ENCODE measurements at places on chromosomes 12 and 14.

- DNase-seq: no peak
These were observed 27.1 kb upstream of the PCED1B start for GRCh38 chr12:47052274-47052673.

GRCh38 chr14:97218691-97219430 lies 421.7 kb downstream of the VRK1 start:
- peak; percentile 46 for DNase-seq

GRCh38 chr14:45083617-45083975 lies 320 bp upstream of the PRPF39 start:
- DNase-seq: no peak

DNA sequence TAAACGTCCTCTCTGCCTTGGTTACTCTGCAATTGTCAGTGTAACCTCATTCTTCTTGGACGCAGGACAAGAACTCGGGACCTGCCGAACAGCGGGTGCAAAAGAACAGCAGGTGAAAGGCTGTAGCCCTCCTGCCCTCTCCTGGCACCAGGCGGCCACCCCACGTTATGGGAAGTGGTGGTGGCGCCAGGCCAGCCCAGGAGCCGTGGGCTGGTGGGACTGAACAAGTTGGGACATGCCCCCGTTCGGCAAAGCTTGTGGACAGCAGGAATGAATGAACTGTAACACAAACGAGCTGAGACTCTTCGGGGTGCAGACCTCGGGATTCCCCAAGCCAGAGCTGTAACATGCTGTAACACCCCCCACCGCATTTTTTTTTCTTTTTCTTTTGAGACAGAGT lies 6.6 kb upstream of the M6PR start:
- no peak for DNase-seq

GRCh38 chr14:51504669-51505068 lies 147.0 kb upstream of the FRMD6 start:
- no peak for DNase-seq

GRCh38 chr12:78963439-78964227 lies 99.1 kb downstream of the SYT1 start:
- no peak for DNase-seq

- DNase-seq: no peak
These were observed 27.7 kb downstream of the C12orf56 start for GRCh38 chr12:64362721-64363305.

DNA sequence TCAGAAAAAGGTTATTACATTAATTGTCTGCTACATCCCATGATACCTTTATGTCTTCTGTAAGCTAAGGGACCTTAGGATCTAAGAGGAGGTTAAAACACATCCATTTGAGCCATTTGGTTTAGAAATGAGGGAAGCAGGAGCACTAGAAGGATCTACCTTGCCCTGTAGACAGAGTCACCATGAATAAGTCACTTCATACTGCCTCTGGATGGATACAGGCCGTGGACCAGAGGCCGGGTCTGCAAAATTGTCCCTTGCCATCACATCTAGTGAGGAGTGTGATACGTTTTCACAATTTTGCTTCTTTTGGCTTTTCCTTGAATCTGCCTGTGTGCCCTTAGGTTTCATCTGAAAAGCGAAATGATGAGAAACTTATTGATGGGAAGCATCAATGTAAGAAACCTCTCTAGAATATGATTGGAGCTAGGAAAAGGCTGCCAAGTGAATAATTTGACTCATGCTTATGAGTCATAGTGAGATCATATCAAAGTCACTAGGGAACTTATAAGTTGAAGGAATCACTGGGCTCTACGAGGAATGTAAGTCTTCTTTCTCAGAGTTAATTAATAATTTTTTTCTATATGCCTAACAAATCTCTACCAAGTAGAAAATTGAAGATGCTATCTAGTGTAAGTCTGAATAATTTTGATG lies 10.8 kb downstream of the GLRX5 start:
- DNase-seq: no peak

GRCh38 chr12:107486140-107486892 lies 199.3 kb upstream of the PWP1 start:
- DNase-seq: no peak

DNA sequence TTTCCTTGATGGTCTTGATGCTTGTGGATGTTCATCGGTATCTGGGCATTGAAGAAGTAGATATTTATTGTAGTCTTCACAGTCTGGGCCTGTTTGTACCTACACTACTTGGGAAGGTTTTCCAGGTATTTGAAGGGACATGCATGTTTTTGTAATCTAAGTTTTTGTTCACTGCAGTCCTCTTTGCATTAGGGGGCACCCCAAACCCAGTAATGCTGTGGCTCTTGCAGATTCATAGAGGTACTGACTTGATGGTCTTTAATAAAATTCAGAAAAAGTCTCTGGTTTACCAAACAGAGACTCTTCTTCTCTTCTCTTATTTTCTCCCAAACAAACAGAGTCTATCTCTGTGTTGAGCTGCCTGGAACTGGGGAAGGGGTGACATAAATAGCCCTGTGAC lies 150.9 kb upstream of the SLC16A7 start:
- DNase-seq: peak; percentile 25

DNA sequence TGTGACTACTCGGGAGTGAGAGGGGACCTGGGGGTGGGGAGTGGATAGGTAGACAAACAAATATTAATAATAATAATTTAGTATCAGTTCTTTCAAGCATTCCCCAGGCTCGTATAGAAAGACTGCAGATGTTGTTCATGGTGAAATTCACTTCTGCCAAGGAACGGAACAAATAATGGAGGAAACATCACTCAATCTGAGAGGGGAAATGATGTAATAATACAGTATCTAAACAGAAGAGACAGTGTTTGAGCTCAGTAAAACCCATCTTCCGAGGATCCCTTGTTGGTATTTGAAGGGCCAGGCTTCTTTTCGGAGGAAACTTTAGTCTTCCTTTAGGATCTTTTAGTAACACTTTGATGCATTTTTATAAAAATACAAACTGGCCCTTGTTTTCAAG lies 114.2 kb downstream of the KCNK10 start:
- no peak for DNase-seq

- DNase-seq: no peak
These were observed 11.1 kb upstream of the TMTC1 start for GRCh38 chr12:29794862-29795261.

- DNase-seq: no peak
These were observed 88.6 kb downstream of the NINJ2 start for GRCh38 chr12:574475-575128.

DNA sequence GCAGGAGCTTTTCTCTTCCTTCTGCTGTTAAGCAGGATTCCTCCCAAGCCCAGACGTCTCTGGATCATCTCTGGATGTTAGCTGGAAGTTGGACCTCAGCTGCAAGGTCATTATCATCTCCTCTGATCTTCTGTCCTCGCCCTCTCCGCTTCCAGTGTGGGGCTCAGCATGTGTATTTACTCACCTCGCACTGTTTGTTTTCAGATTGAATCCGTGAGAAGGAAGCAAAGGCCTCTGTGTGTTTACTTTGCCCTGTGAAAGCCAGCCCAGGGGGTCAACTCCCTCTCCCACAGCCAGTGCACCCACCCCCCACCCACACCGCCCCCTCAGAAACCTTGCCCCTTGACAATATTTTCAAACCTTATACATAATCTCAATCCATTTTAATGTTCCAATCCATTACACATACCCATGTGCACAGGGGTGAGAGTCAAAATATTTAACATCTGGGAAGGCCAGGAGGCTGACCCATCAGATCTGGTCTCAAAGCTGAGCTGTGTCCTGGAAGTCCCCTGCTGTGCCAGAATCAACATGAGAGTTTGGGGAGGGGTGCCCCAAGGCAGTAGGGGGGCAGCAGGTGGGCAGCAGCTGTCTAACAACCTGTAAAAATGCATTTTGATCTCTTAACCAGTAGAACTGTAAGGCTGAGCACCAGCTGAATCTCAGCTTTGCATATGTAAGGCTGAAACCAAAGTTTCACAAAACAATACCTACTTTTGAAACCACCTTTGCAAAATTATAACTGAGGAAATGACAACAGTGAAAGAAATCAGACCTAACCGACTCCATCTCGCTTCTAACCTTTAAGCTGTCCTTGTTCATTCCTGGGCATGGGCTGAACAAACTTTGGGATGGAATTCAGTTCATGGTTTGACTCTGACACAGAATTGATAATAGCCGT lies 157.9 kb downstream of the ZNF664 start:
- DNase-seq: no peak

DNA sequence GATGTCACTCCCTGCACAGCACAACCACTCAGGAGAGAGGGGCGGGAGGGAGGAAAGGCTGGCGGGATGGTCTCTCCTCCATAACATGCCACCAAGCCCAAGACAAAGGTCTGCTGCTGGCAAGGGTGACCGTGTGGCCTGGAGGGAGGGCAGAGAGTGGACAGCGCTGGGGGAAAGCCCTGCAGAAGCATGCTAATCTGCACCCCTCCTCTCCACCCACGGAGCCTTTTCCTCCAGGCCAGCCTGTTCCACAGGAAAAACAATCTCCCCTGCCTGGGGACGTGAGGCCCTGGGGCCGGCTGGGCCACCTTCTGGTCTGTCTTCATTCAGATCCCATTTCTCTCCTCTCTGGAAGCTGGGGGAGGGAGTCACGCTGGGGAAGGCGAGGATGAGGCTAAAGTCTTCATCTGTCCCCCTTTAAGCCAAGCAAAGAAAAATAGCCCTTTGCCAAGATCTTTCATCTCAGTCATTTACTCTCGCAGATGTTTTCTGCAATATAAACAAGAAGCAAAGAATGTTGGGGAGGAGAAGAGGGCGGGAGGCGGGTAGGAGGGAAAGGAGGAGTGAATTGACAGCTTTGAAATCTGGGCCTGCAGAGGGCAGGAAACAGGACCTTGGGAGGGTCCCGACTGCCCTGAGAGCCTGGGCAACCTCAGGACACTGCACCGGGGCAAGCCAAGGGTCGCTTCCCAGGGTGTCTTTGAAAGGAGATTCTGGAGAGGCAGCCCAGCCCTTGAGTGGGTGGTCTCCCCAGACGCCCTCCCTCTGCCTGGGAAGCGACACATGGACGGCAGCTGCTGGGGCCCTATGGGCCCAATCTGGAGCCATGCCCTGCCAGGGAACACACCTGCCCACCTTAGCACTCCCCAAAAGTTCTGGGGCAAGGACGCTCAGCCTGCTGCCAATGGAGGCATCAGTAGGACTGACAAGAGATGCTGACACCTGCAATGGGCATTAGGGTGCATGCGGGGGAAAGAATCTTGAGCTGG lies 133.6 kb downstream of the ZFP36L1 start:
- DNase-seq: no peak

DNA sequence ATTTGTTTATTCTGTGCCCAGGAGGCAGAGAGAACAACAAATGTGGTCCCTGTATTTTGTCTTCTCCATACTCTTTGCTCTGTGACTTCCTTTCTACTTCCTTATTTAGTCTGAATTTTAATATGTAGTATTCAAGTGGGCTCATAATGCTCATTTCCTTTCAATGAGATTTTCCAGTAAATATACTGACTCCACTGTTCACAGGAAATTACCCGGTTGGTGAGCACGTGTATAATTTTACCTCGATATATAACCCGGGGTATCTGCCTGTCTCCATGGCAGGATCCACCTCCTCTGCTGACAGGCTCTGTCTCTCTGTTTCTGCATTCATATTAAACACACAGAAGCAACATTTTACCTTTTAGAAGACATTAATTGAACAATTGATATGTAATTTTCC lies 166.0 kb downstream of the SLC38A4 start:
- no peak for DNase-seq
